T-helper 2 cell (primary cell): ENCODE measurements at places on chromosomes 5 and 9.

DNA sequence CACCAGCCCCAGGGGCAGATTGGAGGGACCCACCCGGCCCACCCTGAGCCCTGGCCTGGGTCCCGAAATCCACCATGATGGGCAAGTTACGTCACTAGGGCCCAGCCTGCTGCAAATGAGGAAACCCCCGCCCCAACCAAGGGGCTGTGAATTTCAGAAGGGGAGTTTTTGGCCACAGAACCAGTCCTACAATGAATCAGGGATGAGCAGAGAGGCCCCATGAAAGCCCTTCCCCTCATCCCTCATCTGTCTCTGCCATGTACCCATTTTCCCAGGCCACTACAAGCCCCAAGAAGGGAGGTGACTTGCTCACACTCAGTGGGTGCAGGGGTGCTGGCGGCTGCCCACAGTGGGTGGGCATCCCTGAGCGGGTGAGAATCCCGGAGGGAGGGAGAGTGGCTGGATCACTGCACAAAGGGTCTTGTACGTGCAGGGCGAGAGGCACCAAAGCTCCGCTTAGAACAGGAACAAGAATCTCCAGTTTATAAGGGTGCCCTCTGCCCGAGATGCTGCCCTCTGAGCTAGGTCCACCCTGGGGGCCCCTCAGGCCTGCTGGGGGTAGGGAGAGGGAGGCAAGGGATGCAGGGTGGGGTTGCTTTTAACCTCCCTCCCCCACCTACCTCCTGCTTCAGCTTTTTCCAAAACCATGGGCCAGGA is 10.4 kb upstream of the TCF7 start:
- no peak for DNase-seq

DNA sequence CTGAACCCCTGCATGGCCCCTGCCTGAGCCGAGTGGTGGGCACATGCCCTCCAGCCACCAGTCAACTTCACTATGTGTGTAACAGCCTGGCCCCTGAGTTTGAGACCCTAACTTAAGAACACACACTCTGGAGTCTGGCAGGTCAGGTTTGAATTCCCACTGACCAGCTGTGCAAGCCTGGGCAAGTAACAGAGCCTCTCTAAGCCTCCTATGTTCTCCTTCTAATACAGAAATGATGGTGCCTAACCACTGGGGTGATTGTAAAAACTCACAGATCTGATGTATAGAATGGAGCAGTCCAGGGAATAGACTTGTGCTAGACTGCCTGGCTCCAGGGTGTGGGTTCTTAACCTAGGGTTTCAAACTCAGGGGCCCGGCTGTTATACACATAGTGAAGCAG is 16.7 kb upstream of the AKNA start:
- DNase-seq, result no peak

GRCh38 chr9:93228453-93228852 is 44.5 kb downstream of the WNK2 start:
- DNase-seq, result no peak

DNA sequence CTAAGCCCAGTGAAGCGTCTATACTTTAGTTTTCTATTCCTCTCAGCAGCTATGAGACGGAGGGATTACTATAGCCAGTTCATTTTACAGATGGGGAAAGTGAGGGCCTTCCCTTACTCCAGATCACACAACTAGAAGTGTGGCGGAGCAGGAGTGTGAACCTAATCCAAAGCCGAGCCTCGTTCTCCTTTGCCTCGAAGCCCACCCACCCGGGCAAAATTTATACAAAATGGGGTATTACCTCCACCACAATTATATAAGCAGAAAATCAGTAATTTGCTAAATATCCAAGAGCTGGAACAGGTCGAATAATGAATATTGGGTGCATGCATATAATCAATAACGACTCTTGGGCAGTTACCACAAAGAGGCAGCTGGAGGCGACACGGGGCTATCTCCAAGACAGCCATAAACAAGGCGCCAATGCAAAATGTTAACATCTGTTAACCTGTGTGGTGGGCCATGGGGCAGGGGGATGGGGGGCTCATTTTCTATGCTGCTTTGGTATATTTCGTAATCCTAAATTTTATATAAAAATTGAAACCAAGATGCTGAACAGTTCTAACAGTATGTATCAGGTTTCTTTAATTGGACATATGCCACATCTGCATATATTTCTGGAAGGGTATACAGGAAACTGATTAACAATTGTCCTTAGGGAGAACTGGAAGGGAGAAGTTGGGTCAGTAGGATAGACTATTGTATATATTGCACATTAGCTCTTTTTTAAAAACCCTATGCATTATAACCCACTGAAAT is 1.2 kb upstream of the RNF44 start:
- DNase-seq, result no peak

DNA sequence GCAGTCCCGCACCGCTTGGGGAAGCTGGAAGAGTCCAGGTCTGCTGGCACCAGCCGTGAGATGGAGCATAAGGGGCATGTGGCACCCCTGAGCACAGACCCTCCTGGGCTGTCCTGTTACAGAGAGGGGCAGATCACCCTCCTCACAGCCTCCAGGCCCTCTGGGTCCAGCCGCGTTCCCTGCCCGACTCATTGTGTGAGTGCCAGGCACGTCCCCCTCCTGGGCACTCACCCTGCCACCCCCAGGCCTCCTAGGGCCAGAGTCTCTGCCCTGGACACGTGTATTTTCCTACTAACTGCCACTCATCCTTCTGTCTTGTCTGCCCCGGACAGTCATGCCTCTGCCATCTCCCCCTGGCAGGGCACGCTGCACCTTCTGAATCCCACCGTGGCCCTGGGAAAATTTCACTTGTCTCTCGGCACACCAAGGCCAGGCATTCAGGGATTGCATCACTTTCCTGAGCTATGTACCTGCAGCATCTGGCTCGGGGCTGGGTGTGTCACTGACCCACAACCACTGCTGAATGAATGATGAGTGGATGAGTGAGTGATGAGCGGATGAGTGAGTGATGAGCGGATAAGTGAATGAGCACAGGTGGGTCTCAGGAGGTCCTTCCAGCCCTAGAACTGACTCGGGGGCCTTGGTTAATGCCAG is 21.5 kb upstream of the FCN1 start:
- DNase-seq, result no peak

DNA sequence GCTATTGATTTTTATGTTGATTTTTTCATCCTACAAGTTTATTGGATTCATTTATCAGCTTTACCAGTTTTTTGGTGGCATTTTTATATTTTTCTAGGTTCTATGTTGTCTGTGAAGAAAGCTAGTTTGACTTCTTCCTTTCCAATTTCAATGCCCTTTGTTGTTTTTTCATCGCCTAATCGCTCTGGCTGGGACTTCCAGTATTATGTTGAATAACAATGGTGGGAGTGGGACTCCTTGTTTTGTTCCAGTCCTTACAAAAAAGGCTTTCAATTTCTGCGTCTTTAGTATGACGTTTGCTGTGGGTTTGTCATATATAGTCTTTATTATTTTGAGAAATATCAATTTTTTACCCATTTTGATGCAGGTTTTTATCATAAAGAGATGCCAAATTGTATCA is 175.6 kb upstream of the CCNH start:
- no peak for DNase-seq
